ENCODE measurements at places on chromosomes 5 and 9.

- DNase-seq: peak; percentile 50
Observed at GRCh38 chr9:131266266-131267229, 9.8 kb downstream of the FAM78A start.

DNA sequence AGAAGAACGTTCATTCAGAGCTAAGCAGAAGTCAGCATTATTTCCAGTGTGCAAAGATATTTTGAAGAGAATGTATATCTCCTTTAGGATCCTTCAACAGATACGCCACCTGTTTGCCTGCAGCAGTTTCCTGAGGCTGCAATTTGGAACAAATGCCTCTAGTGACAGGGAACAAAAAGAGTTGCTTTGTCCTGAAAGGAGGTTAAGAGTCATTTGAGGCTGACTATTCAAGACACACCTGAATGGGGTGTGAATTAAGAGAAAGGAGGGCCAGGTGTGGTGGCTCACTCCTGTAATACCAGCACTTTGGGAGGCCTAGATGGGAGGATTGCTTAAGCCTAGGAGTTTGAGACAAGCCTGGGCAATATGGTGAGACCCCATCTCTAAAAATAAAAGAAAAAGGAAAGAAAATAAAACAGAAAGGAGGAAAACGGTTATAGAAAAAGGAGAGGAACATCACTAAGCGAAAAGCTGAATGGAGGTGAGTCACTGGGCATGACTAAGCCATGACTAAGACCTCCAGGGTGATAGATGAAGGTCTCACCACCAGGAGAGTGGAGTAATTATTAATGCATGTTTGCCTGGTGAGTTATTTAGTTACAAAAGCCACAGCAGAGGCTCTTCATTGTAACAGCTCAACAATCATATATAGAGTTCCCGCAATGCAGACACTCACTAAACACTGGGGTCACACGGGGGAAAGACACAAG, 255.2 kb upstream of the TNC start:
- DNase-seq: peak; percentile 39

GRCh38 chr9:79428422-79428821, 143.3 kb upstream of the TLE4 start:
- DNase-seq: no peak

DNA sequence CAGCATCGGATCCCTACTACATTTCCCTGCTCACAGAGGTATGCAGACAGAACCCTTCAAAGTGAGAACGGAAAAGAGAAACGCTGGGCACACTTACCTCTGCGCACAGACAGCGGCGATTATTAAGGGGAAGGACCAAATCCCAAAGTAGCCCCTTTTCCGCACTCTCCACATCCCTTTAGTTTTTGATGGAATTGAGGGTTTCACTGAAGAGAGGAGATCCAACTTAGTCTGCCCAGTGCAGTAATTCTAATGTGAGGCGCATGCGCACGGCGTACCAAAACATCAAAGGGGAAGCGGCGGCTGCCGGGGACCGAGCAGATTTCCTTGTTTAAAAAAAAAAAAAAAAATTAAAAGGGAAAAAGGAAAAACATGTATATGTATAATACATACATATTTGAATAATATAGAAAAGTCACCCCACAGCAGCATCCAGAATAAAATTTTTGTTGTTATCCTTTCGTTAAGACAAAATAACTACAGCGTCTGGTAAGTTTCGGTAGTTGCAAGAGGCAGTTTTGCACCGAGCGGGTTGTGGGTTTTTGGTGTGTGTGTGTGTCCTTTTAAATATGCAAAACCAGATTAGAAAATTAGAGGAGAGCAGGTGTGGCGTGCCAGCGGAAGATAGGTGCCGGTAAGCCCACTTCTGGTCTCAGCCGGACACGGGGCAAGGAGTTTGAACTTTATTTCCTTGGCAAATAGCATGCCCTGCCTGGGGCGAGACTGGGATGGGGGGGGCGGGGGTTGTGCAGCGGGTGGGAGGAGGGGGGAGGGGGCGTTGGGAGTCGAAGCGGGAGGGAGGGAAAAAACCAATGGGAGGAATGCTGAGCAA, at the start of gene GABRB2:
Gene GABRB2 (minus strand): TSS at position 256 of the 832 bp plus-strand sequence. CDS start 82 bp downstream, at position 174.
- DNase-seq: no peak

DNA sequence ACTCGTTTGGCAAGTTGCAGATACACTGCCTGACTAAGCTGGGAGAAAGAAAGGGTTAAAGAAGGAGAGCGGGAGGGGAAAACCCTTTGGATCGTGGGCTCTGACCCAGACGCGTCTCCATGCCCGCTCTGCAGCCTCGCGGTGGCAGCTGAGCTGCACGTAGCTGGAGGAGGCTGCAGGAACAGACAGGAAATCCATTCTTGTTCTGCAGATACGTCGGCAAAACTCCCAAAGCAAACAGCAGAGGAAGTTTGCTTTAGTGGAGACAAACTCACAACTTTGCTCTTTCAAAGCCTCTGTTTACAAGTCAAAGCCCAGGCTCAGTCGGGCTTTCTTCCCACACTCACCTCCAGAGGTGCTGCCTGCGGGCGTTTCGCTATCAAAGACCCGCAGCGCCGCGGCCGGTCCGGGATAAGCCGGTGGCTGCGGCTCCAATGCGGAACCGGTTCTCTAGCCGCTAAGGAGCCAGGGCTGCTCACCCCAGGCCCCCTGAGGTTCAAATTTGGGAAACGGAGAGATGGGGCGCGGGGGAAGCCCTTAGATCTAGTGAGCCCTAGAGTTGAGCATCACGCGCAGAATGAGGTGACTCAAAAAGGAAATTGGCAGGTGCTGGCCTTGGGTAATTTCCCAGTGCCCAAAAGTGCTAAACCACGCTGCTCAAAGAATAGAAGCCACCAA, 60.7 kb downstream of the MAT2B start:
- DNase-seq: peak; percentile 32

DNA sequence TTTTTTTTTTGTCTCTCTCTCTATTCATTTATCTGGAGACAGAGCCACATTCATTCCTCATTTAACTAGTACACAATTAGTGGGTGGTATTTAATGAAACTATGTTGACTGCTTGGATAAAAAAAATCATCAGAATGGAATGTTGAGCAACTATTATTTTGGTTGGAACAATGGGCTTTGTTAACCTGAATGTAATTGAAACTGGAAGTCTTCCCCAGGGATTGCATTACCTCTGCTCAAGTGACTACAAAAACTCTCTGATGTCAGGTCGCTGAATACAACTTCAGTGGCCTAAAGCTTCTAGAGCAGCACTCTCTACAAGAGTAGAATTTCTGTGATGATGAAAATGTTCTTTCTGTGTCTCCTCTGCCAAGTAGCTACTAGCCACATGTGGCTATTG, 295.8 kb downstream of the DEPDC1B start:
- no peak for DNase-seq

- no peak for DNase-seq
Observed at GRCh38 chr9:75830303-75830702, 60.2 kb upstream of the PCSK5 start.

DNA sequence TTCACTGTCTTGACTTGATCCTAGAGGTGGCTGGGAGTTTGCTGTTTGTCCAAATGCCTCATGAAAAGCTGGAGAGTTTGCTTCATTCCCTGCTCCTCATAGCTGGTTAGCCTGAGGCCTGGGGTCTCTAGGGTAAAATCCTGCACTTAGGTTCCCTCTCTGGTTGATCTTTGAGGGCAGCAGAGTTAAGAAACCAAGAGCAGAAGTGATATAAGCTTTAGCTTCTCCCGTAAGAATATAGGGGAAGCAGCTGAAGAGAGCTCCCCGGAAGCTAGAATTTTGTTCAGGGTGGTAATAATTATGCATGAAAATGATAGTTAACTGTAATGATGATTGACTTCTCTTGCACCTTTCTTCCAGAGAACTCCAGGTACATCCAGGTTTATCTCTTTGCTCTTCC, 1.4 kb downstream of the FAM53C start:
- no peak for DNase-seq

DNA sequence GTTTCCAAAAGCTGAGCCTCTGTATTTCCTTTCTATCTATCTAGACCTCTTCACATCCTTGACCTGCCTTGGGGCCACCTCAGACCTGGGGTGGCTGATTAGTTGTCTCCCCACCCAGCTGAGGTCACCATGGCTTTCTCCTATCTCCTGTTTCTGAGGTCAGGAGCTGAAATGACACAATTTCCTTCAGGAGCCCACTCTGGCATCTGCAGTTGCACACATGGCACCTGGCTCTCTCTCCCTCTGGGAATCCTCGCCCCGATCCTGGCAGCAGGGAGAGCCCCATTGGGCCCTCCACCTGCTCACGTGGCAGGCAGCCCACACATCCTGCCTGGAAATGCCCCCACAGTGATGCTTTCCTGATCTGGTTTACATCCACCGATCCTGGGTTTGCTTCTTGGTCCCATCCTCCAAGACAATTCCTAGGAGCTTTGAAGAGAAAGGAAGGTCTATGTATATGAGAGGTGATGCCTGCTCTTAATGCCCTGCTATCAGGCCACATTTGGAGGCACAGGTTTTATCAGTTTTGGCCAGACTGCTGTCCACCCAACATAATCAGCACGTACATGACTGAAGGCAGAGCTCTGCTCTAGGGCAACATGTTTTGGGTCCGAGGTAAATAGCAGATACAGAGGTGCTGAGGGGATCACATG, 53.7 kb downstream of the MARCHF3 start:
- DNase-seq: no peak

GRCh38 chr5:17050236-17050635, 114.1 kb upstream of the MYO10 start:
- no peak for DNase-seq

GRCh38 chr5:164475339-164475977, 970.0 kb downstream of the MAT2B start:
- DNase-seq: no peak

- DNase-seq: no peak
Observed at GRCh38 chr9:20783057-20784038, 99.3 kb downstream of the FOCAD start.

DNA sequence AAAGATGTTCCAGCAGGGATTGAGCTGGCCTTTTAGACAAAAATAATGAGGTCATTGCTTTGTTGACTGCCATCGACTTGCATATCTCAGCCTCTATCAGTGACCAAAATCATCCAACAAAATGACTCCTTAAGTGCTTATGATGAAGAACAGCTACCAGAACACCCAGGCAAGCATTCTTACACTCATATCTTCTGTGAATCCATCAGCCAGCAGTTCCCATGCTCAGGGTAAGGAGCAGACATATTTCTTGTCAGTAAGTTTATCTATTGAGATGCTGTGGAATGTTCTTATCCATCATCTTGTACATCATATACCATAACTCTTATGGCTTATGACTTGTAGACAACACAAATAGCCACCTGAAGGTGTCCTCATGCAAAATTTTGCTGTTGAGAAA, 20.2 kb upstream of the SPDL1 start:
- no peak for DNase-seq

DNA sequence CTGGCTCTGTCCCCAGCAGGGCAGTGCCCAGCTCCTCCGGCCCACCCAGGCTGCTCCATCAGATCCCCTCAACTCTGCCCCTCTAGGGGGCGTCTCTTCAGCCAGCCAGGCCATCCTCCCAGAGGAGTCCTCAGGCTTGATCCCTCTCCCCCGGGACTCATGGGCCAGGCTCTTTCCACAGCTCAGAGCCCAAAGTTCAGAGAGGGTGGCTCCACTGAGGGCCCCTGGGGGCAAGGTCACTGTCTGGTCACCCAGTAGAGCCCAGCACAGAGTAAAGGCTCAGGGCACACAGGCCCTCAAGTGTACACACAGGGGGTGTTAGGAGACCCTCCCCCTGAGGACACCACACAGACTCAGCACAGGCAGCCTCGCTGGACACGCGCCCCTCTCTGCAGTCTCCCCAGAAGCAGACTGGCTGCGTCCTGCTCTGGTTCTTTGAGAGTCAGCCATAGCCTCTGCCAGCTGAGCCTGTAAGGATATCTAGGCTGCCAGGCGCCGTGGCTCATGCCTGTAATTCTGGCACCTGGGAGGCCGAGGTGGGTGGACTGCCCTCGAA, 64.8 kb downstream of the PAX5 start:
- no peak for DNase-seq

GRCh38 chr5:135608761-135609443, 30.1 kb upstream of the CXCL14 start:
- DNase-seq: no peak
